ENCODE measurements at places on chromosomes 7 and 10. TPM values are rescaled to one million over a fixed set of nuclear protein-coding genes. Genes with fewer than 3 reads are reported as not detected.
A peak's percentile ranks its signal among the peaks of the same experiment; 100 is the strongest.

DNA sequence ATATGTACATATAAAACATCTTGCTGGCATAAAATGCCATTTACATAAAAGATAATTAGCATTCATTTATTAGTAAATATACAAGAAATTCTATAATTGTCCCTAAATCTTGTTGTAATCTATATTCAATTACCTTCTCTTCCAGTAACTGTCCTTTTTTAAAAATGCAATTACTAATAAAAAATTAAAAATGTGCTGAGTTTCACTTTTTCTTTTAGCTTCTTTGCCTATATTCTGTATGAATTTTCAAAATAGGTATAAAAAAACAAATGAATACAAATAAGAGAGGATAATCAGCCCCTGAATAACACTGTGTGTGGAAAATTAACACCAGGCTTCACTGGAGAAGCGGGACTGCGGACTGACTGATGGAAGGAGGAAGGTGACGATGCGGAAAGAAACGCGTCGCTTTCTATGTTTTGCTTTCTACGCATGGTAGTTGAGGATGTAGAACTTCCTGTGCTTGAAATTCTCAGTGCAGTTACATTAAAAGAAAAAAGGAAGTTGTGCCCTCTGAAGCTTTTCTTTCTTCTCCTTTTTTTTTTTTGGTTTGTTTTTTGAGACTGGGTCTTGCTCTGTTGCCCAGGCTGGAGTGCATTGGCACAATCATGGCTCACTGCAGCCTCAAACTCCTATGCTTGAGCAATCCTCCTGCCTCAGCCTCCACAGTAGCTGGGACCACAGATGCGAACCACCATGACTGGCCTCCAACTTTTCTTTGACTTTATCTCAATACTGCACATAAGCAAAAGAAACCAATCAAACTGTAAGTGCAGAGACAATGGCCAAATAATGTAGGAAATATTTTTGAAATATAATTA, 7.4 kb upstream of the ZMYND11 start:
- H3K27me3 ChIP-seq = no peaks in the 10 kb centered on the region
- peak overlapping the region; percentile 10 for H3K4me3 ChIP-seq
- DNase-seq = no peak
- no peak overlapping the region for H3K27ac ChIP-seq
- H3K36me3 ChIP-seq = no peaks in the 10 kb centered on the region

GRCh38 chr10:58755340-58755610, 242.6 kb downstream of the BICC1 start:
- no peak overlapping the region for H3K27ac ChIP-seq
- no peak overlapping the region for H3K4me3 ChIP-seq
- no peaks in the 10 kb centered on the region for H3K27me3 ChIP-seq
- no peaks in the 10 kb centered on the region for H3K4me1 ChIP-seq
- H3K36me3 ChIP-seq = no peaks in the 10 kb centered on the region

GRCh38 chr10:129331839-129332220, 135.2 kb upstream of the MGMT start:
- H3K4me1 ChIP-seq = no peaks in the 10 kb centered on the region
- DNase-seq = no peak
- no peaks in the 10 kb centered on the region for H3K36me3 ChIP-seq
- H3K27ac ChIP-seq = no peak overlapping the region
- H3K27me3 ChIP-seq = no peaks in the 10 kb centered on the region
- H3K4me3 ChIP-seq = no peak overlapping the region

GRCh38 chr7:41328131-41328530, 374.8 kb downstream of the INHBA start:
- no peaks in the 10 kb centered on the region for H3K27me3 ChIP-seq
- no peak overlapping the region for H3K27ac ChIP-seq
- no peak for DNase-seq

DNA sequence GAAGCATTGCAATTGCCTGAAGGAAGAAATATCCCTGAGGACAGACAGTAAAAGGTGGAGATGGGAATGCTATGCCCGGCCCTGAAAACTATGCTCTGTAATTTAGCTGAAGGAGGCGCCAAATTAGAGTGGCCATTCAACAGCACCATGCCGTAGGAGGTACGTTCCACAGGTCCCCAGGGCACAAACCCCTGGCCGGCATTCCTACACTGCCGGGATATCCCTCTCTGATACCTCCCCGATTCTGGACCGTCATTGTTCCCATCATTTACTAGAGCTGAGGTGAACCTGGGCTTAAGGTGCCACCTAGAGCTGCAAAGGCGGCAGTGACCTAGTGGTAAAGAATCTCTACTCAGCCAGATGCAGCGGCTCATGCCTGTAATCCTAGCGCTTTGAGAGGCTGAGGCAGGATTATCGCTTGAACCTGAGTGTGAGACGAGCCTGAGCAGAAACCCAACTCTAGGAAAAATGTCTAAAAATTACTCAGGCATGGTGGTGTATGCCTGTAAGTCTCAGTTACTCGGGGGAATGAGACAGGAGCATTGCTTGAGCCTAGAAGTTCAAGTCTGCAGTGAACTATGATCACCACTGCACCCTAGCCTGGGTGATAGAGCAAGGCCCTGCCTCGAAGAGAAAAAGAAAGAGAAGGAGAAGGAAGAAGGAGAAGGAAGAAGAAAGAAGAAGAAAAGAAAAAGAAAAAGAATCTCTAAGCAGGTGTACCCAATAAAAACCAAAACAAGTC, 53.0 kb upstream of the TNKS2 start:
- H3K4me3 ChIP-seq = no peak overlapping the region
- H3K36me3 ChIP-seq = no peaks in the 10 kb centered on the region
- no peak for DNase-seq
- H3K4me1 ChIP-seq = no peaks in the 10 kb centered on the region

DNA sequence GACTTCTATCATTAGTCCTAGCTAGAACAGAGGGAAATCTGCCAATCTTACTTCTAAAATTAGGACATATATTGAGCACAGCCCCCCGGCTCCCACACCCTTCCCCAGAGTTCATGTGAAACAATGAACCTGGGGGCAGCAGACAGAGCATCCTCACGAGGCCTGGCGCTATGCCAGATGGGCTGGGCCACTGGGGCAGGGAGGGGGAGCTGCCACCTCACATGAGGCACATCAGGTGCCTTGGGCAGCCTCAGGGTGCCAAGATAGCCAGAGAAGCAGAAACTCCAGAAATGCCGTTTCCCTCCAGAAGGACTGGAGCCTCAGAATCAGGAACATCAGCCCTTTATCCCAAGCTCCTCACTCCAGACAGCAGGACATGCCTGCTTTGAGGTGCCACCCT, 92.8 kb upstream of the LANCL2 start:
- H3K27ac ChIP-seq = no peak overlapping the region
- H3K4me1 ChIP-seq = no peaks in the 10 kb centered on the region
- H3K36me3 ChIP-seq = no peaks in the 10 kb centered on the region
- H3K4me3 ChIP-seq = no peak overlapping the region
- H3K27me3 ChIP-seq = no peaks in the 10 kb centered on the region
- DNase-seq = no peak

DNA sequence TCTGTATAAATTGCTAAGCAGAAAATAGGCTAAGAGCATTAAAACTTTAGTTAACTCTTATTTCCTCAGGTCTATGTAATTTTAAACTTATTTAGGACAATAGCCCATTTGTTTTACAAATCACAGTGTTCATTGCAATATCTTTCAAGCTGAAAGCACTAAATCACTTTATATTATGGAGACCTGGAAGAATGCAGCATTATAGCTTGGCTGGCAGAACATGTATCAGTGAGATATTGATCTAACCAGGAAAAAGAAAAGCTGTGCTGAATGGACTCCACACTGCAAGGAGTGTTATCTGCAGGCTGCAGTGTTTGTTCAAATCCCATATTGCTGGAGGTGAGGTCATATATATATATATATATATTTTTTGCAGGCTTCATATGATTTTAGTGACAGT, 517.5 kb downstream of the NRG3 start:
- H3K4me3 ChIP-seq = no peak overlapping the region
- H3K27ac ChIP-seq = no peak overlapping the region
- no peaks in the 10 kb centered on the region for H3K27me3 ChIP-seq
- H3K36me3 ChIP-seq = no peaks in the 10 kb centered on the region

DNA sequence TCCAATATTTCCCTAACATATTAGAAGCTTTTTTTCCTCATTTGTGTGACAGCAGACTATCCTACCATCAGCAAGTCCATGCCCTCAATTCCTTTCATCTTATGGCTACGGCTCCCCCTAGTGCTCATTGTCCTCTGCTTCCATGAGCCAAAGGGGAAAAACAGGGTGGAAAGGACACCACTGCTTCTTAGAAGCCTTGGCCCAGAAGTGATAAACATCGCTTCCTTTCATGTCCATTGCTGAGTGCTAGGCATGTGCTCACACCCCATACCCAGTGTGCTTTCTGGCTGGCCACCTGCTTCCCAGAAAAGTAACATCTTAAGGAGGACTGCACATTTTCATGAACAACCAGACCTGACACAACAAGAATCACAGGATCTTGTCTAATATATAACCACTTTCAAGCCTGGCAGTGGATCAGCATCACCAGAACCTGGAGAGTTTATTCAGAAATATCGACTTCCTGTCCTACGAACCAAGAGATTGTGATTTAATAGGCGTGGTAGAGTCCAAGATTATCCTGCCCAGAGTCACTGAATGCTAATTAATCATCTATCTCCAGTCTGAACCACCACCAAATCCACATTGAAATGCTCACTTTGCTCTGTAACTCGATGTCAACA, 650.5 kb upstream of the SORCS1 start:
- no peaks in the 10 kb centered on the region for H3K36me3 ChIP-seq
- H3K27ac ChIP-seq = no peak overlapping the region

- peak within 1 kb of the TSS; percentile 87 for H3K27ac ChIP-seq
- H3K4me1 ChIP-seq = peaks cover 37% of the 10 kb centered on the region
- peak; percentile 89 for DNase-seq
- no peaks in the 10 kb centered on the region for H3K27me3 ChIP-seq
- no peaks in the 10 kb centered on the region for H3K36me3 ChIP-seq
Measured at GRCh38 chr7:128030654-128031611, at the start of gene LRRC4. LRRC4 (minus strand) TSS chr7:128031437; CDS start chr7:128030640, 797 bp downstream.

DNA sequence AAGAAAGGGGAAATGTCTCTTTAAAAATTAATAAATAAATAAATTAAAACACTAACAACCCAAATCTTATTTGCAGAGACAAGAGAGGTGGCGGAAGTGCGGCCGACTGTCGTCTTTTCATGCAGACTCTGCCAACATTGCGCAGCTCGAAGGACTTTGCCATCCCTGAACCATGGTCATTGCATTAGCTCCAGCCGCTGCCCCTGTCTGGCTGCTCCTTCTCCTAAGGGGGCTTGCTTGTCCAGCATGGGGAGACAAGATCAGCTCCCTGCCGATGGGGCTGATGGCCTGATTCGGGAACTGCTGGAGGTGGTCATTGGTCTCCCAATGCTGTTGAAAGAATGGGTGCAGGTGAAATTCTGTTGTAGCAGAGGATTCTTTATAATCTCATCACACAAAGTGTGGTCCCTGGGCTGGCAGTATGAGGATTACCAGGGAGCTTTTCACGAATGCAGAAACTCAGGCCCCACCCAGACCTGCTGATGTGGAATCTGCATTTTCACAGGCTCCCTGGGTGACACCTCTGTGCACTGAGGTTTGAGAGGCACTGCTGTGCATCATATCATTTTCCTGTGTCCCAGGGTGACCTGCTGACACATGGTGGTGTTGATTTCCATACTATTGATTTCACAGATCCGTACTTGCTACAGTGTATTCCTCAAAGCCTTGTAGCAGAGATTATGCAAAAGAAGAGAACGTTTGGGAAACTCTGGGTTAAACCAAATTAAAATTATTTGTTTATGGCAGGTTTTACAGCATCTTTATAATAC, 172.4 kb upstream of the ZMIZ1 start:
- H3K4me1 ChIP-seq = peaks cover 10% of the 10 kb centered on the region
- DNase-seq = no peak
- no peaks in the 10 kb centered on the region for H3K36me3 ChIP-seq
- no peaks in the 10 kb centered on the region for H3K27me3 ChIP-seq

GRCh38 chr7:158777793-158778192, 51.5 kb downstream of the ESYT2 start:
- peaks cover 8% of the 10 kb centered on the region for H3K4me1 ChIP-seq
- no peak overlapping the region for H3K4me3 ChIP-seq
- H3K36me3 ChIP-seq = peaks cover 12% of the 10 kb centered on the region
- no peak overlapping the region for H3K27ac ChIP-seq

- H3K4me1 ChIP-seq = no peaks in the 10 kb centered on the region
- H3K27me3 ChIP-seq = no peaks in the 10 kb centered on the region
- no peak overlapping the region for H3K4me3 ChIP-seq
Measured at GRCh38 chr7:116290740-116291139, 80.4 kb downstream of the TES start.

GRCh38 chr10:5947471-5948207, 29.7 kb downstream of the IL15RA start:
- H3K4me3 ChIP-seq = no peak overlapping the region
- H3K27me3 ChIP-seq = no peaks in the 10 kb centered on the region
- H3K27ac ChIP-seq = peak overlapping the region; percentile 82
- peaks cover 63% of the 10 kb centered on the region for H3K4me1 ChIP-seq
- DNase-seq = no peak

DNA sequence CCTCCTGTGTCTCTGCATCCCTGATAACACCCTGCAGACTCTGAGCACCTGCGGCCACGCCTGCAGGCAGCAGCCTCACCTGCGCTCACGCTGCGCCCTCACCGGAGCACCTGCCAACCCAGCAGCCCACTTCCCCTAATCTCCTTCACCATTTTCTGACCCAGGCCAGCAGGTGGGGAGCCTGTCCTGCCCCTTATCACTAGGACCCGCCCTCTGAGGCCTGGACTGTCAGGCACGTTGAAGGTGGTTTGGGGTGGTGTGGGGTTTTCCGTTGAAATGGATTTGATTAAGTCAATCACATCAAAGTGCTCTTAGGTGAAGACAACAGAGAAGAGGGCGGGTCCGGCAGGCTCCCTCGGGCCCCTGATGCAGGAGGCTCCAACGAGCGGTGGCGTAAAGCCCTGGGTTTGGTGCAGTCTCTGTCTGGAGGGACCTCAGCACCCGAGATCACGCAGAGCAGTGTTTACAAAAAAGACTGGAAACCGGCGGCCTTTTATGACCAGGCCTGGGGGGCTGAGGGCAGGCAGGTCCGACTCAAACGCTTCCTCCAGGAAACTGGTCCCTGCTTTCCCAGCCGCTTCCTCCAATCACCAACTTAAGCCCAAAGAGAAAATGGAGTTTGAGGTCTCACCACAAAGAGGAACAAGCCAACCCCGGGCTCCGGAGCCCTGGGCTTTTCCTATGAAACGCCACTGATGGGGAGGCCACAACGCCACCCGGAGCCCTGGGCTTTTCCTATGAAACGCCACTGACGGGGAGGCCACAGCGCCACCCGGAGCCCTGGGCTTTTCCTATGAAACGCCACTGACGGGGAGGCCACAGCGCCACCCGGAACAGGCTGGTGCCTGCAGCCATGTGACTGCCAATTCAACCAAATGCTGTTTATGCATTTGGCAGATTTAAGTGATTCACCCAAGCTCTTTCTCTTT, 45.5 kb downstream of the DPYSL4 start:
- DNase-seq = peak; percentile 66
- H3K36me3 ChIP-seq = no peaks in the 10 kb centered on the region
- H3K27me3 ChIP-seq = no peaks in the 10 kb centered on the region
- no peak overlapping the region for H3K4me3 ChIP-seq
- H3K4me1 ChIP-seq = peaks cover 10% of the 10 kb centered on the region

The INHBA gene
- 71.3 TPM for total RNA-seq

The ZNF467 gene
- 41.2 TPM for total RNA-seq

The TMEM196 gene
- total RNA-seq = not detected

The MAPK8 gene
- 61.6 TPM for total RNA-seq

The MAP3K8 gene
- total RNA-seq = 49.7 TPM

The GRB10 gene
- 60.2 TPM for total RNA-seq

The PDAP1 gene
- total RNA-seq = 65.3 TPM

The IL6 gene
- total RNA-seq = 1.6 TPM

The TYW1B gene
- total RNA-seq = 3.1 TPM
